ENCODE measurements at places on chromosomes 1 and 21.

DNA sequence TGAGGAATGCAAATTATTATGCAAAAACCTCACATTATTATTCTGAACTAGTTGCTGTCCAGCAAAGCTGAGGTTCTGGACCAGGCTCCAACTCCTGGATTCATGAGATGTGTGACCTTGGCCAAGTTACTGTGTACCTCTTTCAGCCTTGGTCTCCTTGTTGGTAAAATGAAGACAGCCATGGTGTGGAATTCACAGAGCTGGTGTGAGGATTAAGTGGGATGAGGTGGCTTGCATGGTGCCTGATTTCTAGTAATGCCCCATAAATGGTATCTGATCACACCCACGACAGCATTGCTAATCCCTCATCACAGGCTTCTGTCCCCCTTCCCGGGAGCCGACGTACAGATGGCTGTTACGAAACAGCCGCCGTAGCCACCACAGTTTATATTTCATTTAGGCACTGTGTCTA lies 59.6 kb downstream of the PGBD5 start:
- no peak for DNase-seq

GRCh38 chr1:234585330-234586055 lies 24.5 kb downstream of the IRF2BP2 start:
- no peak for DNase-seq

GRCh38 chr1:101235696-101236515 lies 913 bp upstream of the S1PR1 start:
- peak; percentile 65 for DNase-seq

GRCh38 chr1:97685360-97685759 lies 235.5 kb downstream of the DPYD start:
- no peak for DNase-seq

DNA sequence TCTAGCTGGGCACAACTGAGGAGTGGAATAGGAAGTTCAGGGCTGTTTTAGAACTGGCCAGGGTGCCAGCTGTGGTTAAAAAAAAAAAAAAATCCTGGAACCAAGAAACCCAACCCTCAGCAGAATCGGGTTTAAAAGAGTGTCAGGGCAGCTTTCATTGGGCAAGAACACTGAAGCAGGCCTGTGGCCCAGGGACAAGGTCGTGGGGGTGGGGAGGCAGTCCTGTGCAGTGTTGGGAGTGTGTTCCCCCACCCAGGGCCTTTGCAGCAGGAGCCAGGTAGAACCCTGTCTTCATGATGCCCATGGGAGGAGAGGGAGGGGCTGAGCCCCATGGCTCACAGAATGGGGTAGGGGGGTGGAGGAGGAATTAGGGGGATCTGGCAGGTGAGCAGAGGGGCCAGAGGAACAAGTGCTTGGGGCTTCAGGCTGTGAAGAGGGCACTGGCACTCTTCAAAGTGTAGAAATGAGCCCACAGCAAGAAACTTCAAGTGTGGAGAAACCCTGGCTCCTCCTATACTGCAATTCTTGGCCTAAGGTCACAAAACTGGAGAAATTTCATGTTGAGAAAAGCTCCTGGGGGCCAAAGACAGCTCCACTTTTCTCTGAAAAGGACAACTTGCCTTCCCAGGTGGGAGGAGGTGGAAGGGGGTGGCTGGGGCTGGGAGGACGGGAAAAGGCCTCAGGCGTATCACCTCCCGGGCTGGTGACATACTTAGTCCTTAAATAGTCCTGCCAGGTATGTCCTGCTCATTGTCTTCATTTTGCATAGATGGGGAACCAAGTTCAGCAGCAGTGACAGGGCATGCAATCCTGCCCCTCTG lies 39.3 kb downstream of the KIAA1614 start:
- no peak for DNase-seq

- DNase-seq: peak; percentile 63
Observed at GRCh38 chr1:45359882-45360513, 19.8 kb upstream of the MUTYH start.

DNA sequence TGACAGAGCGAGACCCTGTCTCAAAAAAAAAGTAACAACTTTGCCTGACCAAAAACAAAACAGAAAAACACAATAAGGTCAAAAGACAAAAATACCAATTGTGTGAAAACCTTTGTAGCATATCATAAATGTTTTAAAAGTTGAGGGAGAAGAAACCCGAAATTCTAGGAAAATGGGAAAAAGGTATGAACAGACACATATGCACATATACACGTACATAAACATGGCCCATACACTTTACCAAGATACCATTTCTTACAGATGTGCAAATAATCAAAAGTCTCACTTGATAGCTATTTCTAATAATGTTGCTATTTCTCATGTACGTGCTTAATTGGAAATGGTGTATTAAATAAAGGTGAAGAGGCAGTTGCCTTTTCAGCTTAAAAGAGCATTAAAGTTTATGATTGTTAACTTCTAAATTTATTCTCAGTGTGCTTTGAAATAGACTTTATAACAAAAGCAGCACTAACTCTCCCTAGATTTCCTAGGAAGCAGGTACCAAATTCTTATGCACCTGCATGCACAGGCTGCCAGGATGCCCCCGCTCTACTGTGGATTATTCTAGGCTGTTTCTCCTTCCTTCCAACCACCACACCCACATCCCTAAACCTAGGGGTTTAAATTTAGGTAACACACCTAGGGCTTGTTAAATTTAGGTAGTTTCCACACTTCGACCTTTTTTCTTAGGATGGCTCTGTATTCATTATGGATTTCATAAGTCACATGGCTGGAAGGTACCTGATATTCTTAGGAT lies 33.8 kb downstream of the ADARB1 start:
- no peak for DNase-seq

DNA sequence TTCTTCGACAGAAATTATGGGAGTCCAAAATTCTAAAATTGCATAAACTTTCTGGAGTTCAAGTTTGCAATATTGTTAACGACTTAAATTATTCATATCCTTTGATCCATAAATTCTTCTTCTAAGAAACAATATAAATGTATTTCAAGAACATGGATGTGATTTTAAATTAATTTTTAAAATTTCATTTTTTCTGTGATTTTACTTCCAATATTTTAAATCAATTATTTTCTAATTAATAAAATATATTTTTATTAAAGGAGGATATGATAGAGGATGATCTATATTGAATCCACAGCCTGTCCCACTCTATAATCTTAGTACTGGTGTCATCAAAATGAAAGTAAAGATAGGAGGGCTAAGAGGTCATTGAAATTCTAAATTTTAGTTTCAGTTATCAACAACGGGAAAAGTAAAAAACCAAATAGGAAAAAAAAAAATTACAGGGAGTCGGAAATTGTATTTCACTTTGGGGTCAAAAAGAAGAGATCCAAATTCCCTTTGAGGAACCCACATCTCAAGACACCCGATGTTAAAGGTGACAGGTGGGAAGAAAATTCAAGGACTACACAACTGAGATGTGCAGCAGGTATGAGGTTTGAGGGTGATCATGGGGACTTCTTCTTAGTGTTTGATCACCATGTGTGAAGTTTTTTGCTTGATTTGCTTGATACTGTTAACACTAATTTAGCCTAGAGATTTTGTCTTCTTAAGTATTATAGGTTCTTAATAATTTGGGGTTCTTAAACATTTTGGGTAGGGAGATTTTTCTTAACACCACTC lies 154.8 kb upstream of the RGS18 start:
- DNase-seq: no peak

DNA sequence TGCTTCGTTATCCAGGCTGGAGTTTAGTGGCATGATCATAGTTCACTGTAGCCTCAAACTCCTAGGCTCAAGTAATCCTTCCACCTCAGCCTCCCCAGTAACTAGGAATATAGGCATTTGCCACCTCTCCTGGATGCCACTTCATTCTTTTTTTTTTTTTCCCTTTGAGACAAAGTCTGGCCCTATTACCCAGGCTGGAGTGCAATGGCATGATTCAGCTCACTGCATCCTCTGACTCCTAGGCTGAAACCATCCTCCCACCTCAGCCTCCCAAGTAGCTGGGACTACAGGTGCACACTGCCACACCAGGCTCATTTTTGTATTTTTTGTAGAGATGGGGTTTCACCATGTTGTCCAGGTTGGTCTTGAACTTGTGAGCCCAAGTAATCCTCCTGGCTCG lies 19.3 kb downstream of the OSBPL9 start:
- DNase-seq: no peak

- DNase-seq: no peak
Observed at GRCh38 chr1:205258719-205259118, 31.0 kb downstream of the TMCC2 start.

DNA sequence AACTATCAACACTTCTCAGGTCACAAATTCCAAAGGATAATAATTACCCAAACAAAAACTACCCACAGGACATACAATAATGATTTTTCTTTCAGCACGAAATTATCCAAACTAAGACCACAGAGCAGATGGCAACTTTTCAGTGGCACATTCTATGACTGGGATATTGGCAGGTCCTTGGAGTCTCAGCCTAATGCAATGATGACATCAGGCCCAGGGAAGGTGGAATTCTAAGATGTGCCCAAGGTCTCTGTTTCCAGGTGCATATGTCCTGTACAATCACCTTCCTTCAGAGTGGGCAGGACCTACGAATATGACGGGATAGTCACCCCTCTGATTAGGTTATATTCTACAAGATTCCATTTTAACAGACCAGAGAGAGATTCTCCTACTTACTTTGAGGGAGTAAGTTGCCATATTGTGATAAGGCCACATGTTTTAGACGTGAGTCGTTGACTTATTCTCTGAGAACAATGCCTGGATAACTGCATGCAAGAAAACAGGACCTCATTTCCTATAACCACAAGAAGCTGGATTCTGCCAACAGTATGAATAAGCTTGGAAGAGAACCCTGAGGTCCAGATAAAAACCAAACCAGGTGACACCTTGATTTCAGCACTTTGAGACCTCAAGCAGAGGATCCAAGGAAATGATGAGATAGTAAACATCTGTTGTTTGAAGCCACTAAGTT lies 69.9 kb downstream of the ZC3H11B start:
- DNase-seq: no peak

DNA sequence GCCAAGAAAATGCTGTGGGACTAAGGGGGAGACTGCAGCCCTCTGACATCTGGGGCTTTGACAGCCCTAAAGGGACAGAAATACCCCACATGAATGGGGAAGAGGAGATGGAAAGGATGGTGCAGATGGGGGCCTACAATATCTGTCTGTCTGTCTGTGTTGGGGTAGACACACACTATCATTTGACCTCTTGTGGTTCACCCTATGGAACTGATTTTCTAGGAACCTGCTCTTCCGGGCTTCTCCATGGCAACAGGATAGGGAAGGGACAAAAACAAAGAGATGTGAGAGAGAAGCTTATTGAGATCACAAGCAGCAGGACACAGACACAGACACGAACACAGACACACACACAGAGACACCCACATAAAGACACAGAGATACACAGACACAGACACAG lies 17.1 kb downstream of the KIF21B start:
- DNase-seq: no peak

DNA sequence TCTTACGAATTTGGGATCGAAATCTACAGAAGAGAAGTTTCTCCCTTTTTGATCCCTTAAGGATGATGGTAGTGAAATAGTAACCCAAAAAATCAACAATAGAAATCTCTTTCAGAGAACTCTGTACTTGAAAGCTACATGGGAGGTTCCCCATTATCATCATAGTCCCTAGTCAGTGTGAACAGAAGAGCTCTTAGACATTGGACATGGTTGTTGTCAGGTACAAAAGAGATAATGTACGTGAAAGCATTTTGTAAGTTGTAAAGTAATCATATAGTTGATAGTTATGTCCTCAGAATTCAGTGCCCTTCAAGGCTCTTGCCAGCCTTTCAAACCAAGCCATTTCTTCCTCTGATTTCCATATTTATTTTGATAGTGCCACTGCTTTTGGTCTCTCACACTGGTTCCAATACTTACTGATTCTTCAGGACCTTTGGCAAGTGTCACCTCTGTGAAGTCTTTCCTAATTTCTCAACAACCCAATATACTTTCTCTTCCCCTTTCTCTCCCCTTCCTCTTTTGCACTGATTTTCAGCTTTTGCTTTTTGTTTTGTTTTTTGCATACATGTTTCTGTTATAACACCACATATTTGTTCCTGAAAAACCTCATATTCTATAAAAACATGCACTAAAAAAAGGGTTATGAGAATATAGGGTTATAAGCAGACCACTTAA lies 22.4 kb downstream of the VPS45 start:
- DNase-seq: no peak

DNA sequence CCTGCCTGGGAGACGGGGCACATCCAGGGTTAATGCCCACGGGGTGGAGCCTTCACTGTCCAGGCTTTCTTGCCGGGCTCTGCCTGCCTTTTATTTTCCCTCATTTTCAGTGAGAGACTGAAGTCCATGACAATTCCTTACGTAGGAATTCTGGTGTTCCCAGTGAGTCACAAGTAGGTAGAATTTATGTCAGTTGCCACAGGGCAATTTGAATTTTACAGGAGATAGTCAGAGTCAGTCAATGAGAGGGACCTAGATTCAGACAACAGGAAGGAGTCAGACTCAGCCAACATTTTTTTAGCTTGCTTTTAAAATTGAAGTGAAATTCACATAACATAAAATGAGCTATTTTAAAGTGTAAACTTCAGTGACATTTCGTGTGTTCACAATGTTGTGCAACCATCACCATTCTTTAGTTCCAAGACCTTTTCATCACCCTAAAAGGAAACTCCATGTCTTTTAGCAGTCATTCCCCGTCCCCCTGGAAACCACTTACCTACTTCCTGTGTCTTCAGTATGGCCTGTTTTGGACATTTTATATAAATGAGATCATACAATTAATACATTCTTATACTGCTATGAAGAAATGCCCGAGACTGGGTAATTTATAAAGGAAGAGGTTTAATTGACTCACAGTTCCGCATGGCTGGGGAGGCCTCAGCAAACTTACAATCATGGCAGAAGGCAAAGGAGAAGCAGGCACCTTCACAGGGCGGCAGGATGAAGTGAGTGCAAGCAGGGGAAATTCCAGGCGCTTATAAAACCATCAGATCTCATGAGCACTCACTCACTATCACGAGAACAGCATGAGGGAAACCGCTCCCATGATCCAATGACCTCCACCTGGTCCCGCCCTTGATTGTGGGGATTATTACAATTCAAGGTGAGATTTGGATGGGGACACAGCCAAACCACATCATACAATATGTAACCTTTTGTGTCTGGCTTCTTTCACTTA lies 14.6 kb downstream of the AJAP1 start:
- DNase-seq: no peak

GRCh38 chr21:45295576-45296365 lies 8.1 kb upstream of the POFUT2 start:
- DNase-seq: no peak

DNA sequence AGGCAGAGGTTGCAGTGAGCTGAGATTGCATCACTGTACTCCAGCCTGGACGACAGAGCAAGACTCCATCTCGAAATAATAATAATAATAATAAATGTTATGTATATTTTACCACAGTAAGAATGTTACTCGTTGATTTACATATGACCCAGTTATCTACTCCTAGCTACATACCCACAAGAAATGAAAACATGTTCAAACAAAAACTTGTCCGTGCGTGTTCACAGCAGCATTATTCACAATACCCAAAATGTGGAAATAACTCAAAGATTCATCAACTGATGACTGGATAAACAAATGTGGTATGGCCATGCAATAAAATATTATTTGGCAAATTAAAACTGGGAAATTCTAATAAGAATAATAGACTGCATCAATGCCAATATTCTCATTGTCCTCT lies 31.7 kb upstream of the ENSA start:
- DNase-seq: no peak
